Kasumi-1 (cell line): ENCODE measurements at places on chromosomes 2 and 18.

GRCh38 chr2:217947383-217948350 is 55.1 kb downstream of the TNS1 start:
- no peak for DNase-seq

- DNase-seq: no peak
These were observed 12.7 kb upstream of the SELENOI start for GRCh38 chr2:26333293-26333692.

DNA sequence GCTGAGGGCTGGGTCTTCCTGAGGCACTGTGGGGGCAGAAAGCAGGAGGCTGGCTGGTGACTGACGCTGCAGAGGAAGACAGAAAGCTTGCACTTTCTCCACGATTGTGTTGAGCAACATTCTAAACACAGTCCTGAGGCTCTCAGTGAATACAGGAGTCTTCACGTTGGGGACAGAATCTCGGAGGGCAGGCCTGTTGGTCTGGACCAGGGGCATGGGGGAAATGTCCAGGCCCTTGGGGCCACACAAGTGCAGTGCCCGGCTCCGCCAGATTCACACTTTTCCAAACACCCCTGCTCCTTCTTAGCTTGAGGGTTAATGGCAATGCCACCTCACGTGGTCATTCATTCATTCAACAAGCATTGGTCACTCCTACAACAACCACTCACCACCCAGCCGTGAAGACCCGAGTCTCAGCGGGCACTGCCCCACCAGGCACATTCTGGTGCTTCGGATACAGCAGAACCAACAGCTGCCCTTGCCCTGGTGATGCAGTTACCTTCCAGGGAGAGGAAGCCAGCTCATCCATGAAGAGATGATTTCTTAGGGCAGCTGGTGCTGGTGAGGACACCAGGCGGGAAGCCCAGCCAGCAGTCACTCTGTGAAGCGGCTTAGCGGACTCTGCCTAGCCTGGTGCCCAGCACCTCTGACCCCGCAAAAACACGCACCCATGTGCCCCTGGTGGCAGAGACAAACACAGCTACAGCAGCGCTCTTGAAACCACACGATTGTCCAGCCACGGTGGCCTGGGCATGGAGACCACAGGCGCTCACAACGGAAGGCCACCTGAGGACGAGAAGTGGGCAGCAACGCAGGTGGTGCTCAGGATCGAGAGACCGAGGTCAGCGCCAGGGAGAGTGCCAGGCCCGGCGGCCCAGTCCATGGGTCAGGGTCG is 10.9 kb upstream of the GPC1 start:
- no peak for DNase-seq

DNA sequence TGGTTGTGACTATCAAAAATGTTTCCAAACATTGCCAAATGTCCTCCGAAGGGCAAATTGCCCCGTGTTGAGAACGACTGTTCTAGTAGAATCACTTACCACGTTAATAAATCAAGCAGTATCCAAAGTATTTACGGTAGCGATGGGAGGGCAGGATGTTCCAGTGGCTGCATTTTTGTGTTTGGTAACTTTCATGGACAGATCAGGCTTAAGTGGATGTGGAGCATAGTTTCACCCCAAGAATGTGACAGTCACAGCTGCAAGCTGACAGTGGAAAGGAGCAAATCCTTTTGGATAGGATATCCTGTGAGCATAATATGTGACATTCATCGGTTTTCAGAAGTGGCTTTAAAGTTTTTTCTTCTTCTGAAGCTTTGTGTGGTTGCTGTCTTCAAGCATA is 46.3 kb upstream of the DARS1 start:
- no peak for DNase-seq

DNA sequence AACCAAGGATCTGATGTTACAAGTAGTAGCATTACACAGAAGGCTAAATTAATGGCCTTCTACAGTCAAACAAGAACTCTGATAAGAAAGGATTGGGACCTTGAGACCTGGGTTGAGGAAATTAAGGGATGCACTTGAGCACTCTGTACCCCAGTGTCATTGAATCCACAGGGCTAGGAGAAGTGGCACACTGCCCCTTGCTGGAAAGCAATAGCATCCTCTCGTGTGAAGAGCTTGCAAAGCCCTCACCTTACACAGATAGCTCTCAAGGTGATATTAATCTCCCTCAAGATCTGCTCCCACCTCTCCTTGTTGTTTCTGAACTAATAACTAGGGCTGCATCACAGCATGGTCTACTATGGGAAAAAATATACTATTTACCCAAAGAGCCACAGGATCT is 26.5 kb upstream of the CHST9 start:
- no peak for DNase-seq

DNA sequence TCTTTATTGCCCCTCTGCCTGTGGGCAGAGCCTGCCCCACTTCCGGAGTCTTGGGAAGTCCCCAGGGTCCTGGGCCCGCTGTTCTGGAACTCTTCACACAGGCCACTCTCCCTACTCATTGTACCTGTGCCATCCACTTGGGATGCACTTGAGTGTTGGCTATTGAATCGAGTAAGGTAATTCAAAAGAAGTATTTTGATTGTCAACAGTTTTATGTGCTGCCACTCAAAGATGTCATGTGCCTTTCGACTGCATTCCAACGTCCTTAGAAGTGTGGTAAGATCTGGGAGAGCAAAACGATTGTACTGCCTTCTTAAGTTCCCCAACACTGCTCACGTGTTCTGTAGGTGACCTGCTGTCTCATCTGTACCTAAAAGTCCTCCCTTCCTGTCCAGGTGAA is 77.0 kb upstream of the SMIM21 start:
- DNase-seq: no peak

DNA sequence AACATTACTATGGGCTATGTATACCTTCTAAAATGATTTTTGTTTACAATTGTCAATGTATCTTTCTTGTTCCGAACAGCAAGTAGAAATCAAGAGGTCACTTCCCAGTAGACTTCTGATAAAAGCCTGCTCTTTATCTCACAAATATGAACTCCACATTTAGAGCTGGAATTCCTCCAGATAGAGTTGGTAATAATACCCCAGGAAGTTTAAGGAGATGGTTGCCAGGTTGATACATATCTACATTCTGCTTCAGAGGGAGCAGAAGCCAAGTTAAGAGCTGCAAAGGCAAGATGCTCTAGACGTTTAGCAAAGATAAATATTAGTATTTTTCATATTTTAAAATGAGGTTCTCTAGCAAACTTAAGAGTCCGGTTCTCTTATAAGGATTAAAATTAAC is 267.0 kb downstream of the ERBB4 start:
- no peak for DNase-seq

- DNase-seq: no peak
These were observed 56.8 kb upstream of the SPAG16 start for GRCh38 chr2:213227458-213227857.

DNA sequence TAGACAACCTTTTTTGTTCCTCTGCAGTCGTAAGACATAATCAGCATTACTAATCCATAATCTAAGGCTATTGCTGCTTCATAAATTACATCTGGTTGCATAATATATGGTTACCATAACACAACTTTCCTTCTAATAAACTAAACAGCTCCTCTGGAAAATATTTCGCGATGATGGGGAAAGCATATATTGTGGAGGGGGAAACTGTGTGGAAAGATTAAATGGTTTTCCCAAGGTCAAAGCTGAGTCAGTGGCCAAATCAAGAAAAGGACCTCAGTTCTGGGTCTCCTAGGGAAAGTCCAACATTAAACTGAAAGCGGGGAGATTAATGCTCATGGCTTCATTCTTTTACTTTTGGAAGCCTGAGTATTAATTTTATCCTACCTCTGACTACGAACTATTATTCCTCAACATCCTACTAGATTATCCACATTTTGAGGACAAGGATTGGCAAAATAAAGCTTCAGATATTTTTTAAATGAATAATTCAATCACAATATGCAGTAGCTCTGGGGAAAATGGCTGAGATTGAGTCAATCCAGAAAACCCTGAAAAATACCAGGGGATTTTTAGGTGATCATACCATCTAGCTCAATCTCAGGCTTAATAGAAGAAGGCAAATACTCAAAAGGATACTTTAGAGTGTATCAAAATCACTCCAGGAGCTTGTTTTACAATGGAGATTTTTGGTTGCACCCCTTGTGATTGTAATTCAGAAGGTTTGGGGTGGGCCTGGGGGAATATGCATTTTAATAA is 33.8 kb upstream of the STK17B start:
- no peak for DNase-seq

- DNase-seq: no peak
These were observed 44.8 kb downstream of the KCMF1 start for GRCh38 chr2:85015653-85016360.

DNA sequence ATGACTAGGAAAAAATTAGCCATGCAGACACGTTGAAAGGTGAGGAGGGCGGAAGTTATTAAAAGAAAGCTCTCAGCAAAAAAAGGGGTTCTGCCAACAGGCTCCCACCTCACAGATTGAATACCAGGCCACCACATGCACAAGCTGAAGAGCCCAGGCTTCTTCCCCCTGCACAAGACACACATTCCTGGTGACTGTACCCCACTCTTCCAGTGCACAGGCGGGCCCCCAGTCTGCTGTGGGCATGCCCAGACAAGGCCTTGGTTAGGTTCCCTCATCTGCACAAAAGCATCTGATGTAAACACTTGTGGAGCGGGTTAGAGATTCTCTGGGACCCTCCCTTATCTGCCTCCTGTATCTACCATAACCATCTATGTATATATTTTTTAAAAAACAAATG is 81.7 kb downstream of the AGPS start:
- DNase-seq: no peak

GRCh38 chr2:147331790-147332419 is 512.9 kb upstream of the ACVR2A start:
- peak; percentile 50 for DNase-seq
